Epithelial cell of prostate (primary cell): ENCODE measurements at places on chromosomes 13 and 19.
A peak's percentile ranks its signal among the peaks of the same experiment; 100 is the strongest.

DNA sequence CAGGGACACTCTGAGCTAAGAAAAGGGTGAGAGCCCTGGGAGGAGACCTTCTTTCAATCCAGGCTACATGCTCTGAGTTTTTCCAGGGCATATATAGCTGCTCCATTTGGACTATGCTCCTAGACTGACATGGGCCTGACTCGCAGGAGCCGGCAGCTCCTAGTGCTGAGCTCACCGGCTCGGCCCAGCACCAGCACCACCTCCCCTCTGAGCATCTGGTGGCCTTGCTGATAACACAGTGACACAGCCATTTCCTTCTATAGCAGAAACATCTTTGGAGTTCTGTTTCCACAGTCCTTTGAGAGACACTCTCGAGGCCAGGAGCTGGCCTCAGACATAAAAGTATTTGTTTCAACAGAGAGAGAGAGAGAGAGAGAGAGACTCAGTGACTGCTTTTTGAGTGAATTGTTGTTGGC lies 184.9 kb downstream of the TM9SF2 start:
- DNase-seq = no peak

DNA sequence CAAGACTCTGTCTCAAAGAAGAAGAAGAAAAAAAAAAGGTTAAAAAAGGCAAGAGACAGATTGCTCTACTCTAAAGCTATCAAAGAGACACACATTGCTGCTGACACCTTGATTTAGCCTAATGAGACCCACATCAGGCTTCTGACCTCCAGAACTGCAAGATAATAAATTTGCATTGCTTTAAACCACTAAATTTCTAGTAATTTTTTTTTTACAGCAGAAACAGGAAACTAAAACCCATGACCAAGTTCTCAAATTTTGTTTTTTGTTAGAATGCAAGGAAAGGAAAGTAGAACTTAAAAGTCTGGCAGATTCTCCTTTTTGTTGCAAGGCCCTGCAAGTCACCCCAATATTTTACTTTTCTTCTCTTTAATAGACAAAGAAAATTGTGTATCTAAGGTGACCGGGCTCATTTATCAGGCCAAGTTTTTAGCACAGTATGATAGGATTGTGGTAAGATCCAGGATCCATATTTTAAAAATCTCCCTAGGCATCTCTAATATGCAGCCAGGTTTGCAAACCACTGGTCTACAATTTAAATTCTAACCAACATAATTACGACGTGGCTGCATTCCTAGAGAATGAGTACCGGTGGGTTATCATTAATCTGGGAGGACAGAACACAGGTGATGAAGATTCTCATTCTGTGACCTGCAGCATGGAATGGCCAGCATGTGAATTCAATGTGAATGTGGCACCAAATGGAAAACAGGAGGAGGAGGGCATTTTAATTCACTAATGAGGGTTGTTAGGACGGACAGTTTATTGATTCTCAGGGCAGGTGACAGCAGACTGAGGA lies 56.7 kb upstream of the MED4 start:
- no peak for DNase-seq

- no peak for DNase-seq
Measured at GRCh38 chr13:42041684-42042035, 6.8 kb upstream of the DGKH start.

DNA sequence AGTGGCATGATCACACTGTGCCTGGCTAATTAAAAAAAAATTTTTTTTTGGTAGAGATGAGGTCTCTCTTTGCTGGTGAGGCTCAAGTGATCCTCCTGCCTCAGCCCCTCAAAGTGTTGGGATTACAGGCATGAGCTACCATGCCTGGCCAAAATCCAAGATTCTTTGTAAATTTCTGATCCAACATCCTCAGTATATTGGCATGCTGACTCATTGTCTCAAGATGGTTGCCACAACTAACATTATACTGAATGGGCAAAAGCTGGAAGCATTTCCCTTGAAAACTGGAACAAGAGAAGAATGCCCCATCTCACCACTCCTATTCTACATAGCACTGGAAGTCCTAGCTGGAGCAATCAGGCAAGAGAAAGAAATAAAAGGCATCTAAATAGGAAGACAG lies 100.0 kb downstream of the KLF5 start:
- DNase-seq = no peak

DNA sequence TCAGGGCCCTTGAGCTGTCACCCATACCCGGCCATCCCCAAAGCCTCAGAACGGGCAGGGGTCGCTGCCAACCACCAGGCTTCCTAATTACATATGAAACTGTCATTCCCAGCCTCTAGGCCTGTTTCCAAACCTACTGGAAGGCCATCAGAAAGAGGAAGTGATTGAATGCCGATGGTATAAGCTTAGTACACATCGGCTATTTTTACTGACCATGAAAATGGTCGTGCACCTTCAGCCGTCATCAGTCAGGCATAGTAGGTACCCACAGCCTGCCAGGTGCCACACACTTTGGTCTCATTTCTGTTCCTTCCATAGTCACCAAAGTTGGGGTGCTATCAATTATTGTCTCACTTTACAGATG lies 10.2 kb downstream of the KRI1 start:
- DNase-seq = no peak

DNA sequence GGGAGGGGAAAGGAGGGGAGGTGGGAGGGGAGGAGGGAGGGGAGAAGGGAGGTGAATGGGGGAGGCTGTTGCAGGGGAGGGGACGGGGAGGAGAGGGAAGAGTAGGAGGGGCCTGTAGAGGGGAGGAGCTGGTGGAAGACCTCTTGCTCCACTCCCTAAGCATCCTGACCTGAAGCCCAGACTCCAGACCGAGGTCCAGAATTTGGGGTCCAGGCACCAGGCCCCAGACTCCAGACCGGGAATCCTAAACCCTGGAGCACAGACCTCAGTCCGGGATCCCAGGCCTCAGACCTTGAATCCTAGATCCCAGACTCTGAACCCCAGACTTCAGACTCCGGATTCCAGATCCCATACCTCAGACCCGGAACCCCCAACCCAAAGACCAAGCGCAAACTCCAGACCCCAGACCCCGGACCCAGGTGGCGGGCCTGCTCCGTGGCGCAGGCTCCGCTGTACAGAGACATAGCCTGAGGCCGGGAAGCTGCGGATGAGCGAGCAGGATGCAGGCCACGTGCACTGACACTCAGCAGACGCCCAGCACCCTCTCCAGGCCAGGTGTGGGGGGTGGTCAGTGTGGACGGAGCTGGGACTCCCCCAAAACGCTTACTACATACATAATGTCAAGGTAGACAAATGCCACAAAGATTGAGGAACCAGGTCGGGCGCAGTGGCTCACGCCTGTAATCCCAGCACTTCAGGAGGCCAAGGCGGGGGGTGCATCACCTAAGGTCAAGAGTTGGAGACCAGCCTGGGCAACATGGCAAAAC lies 710 bp upstream of the BTBD2 start:
- DNase-seq = no peak

GRCh38 chr19:3492131-3492839 lies 8.2 kb downstream of the DOHH start:
- DNase-seq = no peak

- no peak for DNase-seq
Measured at GRCh38 chr13:40292108-40292507, 374.3 kb downstream of the FOXO1 start.

GRCh38 chr19:42295831-42296525 lies 6.0 kb upstream of the PRR19 start:
- no peak for DNase-seq

DNA sequence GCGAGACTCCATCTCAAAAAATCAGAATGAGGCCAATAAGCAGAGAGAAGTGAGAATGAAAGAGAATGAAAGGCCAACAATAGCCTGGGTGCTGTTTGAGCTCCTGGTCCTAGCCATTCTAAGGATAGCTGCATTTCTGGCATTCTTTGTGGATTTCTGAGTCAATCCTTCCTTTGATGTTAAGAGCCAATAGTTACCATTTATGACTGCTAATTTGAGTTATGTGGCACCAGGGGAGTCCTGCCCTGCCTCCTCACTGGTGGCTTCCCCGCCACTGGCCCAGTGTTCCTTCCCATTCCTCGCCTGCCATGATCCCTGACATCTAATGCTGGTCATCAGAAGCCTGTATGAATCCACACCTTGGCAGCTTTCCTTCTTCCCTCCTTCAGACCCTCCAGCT lies 991.2 kb downstream of the UQCRFS1 start:
- no peak for DNase-seq

- DNase-seq = no peak
Measured at GRCh38 chr13:32779119-32779518, 192.9 kb downstream of the PDS5B start.

GRCh38 chr13:43089912-43090498 lies 66.6 kb downstream of the DNAJC15 start:
- DNase-seq = peak; percentile 1

GRCh38 chr13:74438901-74439300 lies 304.7 kb upstream of the KLF12 start:
- no peak for DNase-seq

DNA sequence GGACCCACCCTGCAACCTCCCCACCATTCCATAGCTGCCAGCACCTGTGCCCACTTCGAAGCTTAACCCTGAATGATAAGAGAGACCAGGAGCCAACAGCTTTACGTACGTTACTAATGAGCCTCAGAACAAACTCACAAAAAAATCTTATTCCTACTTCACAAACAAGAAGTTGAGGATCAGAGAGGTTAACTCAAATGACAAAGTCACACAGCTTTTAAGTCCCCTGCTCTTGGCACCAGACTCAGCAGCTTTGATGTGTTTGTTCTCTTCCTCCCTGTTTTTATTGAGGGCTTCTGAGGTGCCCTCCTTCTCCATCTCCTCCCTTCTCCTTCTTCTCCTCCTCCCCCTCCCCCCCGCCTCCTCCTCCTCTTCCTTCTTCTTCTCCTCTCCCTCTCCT lies 115.4 kb downstream of the ZDHHC20 start:
- DNase-seq = no peak

- DNase-seq = no peak
Measured at GRCh38 chr13:54627646-54628372, 1599.2 kb downstream of the OLFM4 start.

DNA sequence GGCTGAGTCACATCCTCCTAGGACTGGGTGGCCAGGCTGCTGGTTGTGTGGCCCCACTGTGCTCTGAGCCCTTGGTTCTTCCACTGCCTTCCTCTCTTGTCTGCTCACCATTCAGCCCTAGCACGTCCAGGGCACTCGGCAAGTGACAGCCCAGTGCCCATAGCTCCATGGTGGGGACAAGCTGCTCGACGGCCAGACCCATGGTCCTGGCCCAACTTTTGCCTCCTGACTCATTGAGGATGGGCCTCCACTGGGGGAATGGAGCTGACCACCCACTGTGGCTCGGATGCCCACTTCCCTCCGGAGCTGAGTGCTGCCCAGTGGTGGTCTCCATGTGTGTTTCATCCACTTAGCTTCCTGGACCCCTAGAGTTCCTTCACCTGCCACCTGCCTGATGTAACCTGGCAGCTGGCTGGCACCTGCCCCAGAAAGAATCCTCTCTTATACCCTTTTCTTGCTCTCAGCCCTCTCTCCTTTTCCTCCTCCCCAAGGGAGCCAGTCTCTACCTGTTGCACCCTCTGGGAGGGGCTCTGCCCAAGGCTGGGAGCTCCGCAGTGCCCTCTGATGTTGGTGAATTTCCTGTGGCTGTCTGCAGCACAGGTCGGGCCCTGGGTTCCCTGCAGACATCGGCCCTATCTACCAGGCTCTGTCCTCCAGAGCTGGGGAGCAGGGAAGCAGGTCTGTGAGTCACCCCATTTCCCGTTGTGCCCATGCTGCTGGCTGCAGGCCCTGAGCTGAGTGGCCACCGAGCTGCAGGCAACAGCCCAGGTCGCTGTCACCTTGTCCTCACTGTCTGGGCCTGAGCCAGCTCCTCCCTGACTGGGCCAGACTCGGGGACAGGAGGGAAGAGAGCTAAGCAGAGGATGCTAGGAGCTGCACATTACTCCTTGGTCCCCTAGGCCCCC lies 7.4 kb downstream of the CHST8 start:
- DNase-seq = no peak

GRCh38 chr13:112941349-112941748 lies 27.7 kb upstream of the MCF2L start:
- no peak for DNase-seq

- no peak for DNase-seq
Measured at GRCh38 chr19:52673014-52673413, 34.9 kb upstream of the ZNF83 start.

DNA sequence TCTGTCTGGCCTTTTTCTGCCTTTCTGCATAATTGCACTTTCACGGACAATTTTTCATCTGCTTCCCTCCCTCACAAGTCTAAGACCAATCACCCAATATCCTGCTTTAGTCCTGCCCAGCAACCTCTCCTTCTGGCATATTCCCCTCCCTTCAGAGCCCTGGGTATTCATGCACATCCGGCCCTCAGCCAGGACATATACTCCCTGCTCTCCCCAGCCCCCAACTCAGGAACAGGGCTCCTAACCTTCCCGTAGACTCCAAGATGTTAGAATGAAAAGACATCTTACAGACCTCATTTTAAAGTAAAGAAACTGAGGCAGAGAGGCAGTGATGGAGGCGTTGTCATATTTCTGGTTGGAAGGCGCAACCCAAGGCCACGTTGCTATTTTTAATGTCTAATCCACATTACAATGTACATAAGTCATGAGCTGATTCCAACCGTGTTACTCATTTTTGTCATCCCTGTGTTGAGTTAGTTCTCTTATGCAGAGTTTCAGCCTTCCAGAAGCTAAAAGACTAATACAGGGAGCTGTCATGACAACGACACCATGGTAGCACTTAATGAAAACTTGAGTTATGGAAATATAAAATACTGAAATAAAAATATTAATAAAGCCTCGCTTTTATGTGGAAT lies 209.2 kb downstream of the TSHZ3 start:
- no peak for DNase-seq

DNA sequence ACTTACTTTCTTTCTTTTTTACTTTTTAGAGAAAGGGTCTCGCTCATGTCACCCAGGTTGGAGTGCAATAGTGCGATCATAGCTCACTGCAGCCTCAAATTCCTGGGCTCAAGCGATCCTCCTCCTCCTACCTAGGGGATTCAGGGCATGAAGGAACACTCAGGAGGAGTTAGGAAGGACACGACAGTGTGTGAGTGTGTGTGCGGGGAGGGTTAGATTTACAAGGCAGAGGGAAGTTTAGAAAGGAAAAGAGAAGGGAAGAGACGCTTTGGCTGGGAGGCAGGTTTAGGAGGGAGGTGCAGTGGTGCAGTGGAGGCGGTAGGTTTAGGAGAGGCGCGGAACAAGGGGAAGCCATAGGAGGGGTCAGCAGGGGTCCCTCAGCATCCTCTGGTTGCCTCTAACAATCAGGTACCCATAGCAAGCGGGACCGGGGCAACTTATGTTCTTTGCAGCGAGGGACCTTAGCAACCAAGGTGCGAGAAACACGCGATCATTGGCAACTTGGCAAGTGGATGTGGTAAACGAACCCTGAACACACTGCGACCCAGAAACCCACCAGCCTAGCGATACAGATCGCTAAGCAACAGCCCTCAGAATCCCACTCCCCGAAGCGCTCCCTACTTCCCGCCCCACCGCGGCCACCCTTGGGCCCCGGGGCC lies 501 bp downstream of the SIRT2 start:
- DNase-seq = no peak
